ENCODE measurements at places on chromosomes 6 and 20.

GRCh38 chr6:166306378-166307081 lies 1.7 kb downstream of the PRR18 start:
- no peak for DNase-seq

DNA sequence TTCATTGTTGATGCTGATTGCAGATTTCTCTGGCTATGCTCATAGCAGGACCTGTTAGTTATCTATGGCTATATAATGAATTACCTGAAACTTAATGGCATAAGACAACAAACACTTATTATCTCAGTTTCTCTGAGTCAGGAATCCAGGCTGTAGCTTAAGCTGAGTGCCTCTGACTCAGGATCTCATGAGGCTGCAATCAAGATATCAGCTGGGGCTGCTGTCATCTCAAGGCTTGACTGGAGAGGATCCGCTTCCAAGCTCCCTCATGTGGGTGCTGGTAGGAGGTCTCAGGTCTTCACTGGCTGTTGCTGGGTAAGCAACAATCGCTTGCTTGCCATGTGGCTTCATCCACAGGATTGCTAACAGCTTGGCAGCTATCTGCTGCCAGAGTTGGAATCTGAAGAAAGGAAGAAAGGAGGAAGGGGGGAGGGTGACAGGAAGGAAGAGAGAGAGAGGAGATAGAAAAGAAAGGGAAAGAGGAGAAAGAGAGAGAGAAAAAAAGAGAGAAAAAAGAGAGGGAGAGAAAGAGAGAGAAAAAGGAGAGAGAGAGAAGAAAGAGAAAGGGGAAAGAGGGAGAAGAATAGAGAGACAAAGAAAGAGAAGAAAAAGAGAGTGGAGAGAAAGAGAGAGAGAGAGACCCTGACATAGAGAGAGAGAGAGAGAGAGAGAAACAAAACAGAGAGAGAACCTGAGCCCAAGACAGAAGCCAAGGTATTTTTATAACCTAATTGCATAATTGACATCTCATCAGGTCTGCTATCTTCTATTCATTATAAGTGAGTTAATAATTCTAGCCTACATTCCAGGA lies 579.0 kb upstream of the BTBD3 start:
- no peak for DNase-seq

DNA sequence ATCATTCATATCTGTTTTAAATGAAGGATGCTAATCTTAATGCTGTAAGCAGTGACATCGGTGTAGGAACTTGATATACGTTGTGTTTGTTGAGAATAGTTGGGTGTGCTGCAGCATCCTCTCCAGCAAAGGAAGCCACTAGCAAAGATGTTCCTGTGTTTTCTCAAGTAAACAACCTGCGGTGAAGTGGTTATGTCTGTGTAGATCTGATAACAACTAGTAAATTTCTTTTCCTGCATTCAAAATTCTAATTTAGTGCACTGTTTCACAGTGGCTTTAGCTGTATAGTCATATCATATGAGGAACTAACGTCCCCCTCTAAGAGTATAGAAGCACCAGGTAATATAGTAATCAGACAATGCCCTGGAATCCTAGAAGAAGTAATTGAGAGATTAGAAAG lies 38.7 kb downstream of the NCOA7 start:
- DNase-seq: no peak

- DNase-seq: peak; percentile 20
Measured at GRCh38 chr20:43040427-43040826, 149.3 kb downstream of the PTPRT start.

DNA sequence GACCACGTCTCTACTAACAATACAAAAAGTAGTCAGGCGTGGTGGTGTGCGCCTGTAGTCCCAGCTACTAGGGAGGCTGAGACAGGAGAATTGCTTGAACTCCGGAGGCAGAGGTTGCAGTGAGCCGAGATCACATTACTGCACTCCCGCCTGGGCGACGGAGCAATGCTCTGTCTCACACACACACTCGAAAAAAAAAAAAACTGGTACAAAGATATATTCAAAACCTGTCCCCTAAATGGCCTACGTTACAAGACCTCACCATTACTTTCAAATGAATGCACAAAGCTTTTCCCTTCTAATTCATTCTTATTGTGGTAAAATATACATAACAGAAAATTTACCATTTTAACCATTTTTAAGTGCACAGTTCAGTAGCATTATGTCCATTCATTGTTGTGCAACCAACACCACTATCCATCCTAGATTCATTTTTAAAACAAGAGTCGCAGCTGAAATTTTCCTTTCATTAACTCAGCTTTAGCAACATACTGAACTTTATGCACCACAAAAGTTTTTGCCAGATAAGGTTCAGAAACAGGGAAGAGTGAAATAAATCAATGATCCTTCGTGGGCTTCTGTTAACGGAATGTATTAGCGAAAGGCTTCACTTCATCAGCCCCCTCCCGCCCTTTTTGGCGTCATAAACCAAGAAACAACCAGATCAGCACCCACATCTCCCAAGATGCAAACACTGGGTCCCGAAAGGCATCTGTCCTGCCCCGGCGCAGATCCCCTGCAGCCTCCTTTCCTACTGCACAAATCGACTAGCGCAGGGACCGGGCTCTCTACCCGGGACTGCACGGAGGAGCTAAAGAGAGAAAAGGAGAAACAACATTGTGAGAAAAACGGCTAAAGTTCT lies 825 bp upstream of the FAM135A start:
- no peak for DNase-seq

DNA sequence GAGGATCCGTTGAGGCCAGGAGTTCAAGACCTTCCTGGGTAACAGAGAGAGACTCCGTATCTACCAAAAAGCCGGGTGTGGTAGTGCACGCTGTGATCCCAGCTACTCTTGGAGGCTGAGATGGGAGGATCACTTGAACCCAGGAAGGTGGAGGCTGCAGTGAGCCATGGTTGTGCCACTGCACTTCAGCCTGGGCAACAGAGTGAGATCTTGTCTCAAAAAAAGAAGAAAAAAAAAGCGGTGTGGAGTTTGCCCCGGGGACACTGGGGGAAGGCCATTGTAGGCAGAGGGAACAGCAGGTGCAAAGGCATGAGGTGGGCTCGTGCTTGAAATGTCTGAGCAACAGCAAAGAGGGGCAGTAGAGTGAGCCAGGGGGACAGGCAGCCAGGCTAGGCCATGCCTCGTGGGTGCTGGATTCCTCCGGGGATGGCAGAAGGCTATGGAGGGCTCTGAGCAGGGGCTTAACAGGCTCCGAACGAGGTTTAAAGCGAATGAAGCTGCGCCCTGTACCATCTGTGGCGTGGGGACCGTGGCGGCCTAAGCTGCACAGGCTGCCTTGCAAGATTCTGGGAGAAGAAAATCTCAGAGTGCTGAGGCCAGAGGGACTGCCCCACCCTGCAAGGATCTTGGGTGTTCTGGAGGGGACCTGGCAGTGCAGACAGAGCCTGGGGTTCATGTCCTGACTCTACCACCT lies 36.9 kb upstream of the NOL4L start:
- DNase-seq: no peak

DNA sequence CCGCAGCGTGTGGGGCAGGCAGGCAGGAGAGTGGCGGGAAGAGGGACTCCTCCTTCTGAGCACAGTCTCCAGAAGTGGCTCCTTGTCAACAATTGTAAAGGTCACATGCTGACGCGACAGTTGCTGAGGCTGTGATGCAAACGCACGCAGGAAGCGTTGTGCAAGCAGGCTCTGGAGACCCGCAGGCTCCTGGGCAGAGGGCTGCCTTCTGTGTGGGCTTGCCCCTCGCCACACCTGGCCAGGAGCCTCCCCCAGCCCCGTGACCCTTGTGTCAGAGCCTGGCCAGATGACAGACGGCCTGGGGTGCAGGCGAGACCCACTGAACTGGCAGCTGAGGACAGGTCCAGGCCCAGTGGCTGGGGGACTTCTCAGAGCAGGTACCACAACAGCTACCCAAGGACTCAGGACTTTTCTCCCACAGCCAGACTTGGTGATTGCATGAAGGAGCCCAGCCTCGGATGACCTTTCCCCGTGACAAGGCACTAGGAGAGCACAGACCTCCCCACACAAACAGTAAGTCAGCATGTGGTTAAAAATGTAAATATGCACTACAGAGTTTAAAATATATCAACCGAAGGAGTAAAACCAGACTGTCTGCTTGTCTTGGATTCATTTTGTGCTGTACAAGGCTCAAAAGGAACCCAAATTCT lies 222.1 kb upstream of the RREB1 start:
- DNase-seq: no peak

DNA sequence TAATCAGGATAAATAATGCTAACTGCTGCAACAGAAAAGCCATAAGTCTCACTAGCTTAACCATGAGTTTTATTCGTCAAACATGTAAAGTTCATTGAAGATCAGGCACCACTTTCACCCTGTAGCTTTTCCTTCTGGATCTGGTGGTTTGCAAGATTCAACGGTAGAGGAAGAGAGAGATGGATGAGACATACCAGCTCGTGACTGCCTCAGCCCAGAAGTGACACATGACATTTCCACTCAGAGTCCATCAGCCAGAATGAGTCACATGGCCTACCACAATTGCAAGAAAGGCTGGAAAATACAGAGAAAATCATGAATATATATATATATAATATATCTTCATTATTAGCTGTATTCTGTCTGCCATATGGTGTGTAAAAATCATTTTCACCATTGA lies 29.0 kb downstream of the SPTLC3 start:
- DNase-seq: peak; percentile 74

GRCh38 chr20:5069141-5069806 lies 50.5 kb downstream of the PCNA start:
- DNase-seq: no peak

GRCh38 chr6:17941318-17941717 lies 46.1 kb downstream of the KIF13A start:
- DNase-seq: no peak

DNA sequence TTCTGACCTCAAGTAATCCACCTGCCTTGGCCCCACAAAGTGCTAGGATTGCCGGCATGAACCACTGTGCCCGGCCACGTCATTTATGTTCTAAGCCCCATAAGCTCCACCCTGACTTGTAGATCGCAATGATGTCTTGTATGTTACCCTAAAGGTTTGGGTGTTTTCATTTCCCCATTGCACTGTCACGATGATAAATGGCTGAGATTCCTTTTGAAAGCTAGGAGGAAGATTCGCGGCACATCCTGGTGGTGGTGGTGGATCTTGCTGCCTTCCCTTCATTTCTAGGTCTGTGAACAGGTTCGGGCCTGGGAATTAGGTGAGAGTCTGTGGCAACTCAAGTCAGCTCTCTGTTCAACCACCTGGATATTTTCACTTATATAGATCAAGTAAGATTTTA lies 28.3 kb downstream of the MUC22 start:
- no peak for DNase-seq

- peak; percentile 52 for DNase-seq
Measured at GRCh38 chr6:37354526-37355384, 972 bp downstream of the RNF8 start.

DNA sequence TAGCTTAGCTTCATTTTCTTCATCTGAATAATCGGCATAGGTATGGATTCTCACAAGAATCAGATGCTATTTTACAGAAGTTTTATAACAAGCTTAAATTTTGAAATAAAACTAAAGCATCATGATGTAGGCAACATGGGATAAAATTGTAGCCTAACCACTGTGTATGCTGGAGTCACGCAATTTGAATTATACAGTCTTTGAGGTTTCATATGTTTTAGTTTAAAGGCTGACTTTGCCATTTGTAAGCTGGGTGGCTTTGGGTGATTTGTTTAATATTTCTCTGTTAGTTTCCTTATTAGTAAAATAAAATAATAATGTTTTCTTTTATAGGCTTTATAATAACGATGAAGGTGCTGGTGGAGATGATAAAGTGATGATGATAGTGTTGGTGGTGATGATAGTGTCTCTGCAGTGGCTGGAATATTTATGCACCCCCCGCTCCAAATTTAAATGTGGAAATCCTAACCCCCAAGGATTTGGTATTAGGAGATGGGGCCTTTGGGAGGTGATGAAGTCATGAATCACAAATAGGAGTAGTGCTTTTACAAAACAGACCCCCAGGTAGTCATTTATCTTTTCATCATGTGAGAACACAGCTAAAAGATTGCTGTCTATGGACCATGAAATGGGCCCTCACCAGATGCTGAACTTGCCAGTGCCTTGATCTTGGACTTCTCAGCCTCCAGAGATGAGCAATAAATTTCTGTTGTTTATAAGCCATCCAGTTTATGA lies 42.0 kb downstream of the DOK5 start:
- no peak for DNase-seq

DNA sequence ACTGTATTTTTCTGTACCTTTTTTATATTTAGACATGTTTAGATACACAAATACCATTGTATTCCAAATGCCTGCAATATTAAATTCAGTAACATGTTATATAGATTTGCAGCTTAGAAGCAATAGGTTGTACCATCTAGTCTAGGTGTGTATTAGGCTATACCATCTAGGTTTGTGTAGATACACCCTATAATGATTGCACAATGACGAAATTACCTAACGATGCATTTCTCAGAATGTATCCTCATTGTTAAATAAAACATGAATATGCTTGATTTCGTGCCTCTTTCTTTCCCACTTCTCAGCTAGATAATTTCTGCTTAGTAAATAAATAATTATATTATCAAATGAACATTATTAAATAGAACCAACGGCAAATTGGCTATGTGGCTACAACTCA lies 653.0 kb downstream of the EPM2A start:
- DNase-seq: no peak

- peak; percentile 29 for DNase-seq
Measured at GRCh38 chr20:5080384-5080877, 39.3 kb downstream of the PCNA start.

DNA sequence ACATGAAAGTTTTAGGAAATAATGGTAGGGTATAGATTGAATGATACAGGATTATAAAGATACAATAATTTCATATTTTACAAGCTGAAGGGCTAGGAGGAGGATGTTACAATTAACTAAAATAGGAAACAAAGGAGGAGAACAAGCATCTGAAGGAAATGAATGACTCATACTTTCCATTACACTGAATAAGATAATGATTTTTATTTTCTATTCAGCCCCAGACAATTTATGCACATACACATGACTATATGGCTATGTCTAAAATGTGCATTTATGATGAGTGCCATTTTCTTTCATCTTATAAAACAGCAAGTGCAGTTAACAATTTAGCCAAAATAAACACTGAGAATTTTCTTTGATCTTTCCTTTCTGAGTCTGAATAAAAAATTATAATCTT lies 994.6 kb upstream of the ADGRB3 start:
- DNase-seq: peak; percentile 61

DNA sequence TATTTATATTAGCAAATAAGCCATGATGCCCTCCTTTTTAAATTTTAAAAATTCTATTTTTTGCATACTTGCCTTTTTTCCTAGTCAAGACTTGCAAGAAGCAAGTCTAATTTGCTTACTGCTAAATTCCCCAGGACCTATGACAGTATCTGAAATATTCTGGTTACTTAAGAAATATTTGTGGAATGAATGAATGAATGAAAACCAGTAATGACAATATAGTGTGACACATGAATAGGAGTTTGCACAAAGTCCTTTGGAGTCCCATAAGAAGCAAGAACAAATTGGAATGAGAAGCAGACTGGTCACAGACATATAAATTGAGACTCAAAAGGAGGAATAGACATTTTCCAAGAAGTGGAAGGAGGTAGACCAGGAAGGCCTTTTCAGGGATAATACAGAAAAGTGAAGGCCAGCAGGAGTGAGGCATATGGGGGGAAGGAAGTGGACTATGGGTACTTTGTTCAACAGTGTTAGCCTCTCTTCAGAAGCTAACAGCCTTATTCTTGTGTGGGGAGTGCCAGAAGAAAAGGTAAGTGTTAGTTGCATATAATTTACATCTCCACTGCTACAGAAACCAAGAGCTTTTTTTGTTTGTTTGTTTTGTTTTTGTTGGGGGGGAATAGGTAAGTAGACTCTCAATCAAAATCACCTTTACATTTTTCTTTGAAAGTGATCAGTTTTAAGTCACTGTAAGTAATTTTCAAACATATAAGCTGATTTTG lies 93.6 kb upstream of the FAM184A start:
- DNase-seq: no peak
